Activated T-helper 1 cell treated with anti-CD3 and anti-CD28 coated beads, Interleukin-2, amount 50 U/mL, for 16 hours (primary cell): ENCODE measurements at places on chromosomes 7 and 10.

GRCh38 chr7:66150471-66150870, 35.8 kb downstream of the CRCP start:
- DNase-seq: no peak

DNA sequence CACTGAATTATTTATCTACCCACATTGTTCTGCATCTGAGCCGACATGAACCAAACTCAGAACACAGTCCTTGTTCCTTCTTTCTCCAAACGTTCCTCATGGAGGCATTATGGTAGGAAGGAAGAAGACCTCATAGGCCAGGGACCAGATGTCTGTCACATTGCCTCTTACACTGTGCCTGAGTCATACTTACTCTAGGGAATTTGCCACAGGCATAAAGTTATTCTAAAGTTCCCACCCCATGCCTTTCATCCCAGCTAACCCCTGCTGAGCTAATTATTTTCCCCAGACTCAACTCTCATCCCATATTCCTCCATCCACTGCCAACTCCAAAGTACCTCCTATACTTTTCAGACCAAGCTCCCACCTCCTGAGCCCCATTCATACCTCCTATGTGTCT, 21.2 kb downstream of the MAT1A start:
- no peak for DNase-seq

DNA sequence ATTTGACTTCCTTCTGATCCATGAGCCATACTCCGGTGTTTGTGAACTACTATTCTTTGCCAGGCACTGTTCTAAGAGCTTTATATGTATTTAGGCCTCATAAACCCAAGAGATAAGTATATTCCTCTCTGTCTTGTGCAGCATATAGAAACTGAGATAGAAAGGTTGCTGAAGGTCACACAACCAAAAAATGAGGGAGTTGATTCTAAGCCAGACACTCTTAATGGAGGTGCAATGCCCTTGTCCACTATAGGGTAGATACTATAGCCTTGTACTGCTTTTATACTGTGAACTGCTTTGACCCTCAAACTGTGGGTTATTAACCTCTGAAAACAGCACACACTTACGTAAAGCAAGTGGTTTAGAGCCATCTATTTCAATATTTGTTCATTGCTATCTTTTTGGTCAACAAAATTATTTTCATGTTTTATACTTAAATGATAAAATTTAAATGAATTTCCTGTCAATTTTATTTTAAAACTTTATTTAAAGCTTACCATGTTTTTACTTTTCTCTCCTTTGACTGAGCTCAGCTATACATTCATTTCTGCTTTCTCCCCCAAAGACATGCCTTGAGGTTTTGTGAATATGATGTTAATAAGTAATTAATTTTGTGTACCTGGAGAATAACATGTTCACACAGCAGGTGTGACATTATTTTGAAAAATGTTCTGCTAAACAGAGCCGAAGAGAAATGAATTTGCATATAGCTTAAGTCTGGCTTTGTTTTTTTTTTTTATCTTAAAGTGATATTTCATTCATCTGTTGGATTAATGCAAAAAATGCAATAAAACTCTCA, 687.3 kb downstream of the DNAJB9 start:
- no peak for DNase-seq

GRCh38 chr10:64096941-64097340, 575.7 kb downstream of the REEP3 start:
- no peak for DNase-seq

- DNase-seq: no peak
These were observed 184.4 kb downstream of the DNAJB6 start for GRCh38 chr7:157521061-157521731.

DNA sequence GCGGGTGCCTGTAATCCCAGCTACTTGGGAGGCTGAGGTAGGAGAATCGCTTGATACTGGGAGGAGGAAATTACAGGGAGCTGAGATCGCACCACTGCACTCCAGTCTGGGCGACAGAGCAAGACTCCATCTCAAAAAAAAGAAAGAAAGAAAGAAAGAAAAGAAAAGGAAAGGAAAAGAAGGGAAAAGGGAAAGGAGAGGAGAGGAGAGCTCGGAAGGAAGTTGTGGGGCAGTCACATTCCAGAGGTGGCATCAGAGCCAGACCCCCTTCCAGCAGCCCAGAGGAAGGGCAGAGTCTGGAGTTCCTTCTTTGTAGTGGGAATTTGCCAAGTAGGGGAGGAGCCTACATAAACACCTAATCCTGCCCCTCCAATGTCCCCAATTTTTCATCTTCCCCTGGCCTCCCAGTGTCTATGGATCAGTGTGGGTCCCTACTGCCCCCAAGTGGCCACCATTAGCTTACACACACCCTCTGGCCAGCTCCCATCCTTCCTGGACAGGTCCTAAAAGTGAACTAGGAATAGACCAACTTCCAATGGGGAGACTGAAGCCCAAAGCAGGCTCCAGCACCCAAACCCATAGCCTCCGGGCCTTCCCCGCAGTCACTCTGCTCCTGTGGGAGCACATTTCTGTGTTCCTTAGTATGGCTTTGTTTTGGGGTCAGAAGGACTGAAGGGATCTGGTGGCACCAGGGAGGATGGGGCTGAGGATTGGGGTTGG, 39.6 kb upstream of the HSPB1 start:
- DNase-seq: no peak

DNA sequence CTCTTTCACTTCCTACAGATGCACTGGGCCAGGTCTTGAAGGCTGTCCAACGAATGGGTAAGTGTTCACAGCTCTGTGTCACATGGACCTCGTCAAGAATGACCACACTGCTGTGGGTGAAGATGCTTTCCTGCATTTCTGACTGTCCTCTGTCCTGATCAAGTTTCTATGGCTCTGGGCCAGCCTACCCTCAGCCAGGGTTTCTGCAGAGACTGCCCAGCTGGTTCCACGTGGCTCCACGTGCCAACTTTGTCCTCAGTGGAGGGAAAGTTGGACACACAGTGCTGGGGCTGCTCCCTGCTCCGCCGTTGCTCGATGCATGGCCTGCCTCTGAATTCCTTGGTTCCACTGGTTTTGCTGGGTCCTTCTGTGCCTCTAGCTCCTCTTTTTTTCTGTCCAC, 152.3 kb downstream of the EGFR start:
- no peak for DNase-seq

DNA sequence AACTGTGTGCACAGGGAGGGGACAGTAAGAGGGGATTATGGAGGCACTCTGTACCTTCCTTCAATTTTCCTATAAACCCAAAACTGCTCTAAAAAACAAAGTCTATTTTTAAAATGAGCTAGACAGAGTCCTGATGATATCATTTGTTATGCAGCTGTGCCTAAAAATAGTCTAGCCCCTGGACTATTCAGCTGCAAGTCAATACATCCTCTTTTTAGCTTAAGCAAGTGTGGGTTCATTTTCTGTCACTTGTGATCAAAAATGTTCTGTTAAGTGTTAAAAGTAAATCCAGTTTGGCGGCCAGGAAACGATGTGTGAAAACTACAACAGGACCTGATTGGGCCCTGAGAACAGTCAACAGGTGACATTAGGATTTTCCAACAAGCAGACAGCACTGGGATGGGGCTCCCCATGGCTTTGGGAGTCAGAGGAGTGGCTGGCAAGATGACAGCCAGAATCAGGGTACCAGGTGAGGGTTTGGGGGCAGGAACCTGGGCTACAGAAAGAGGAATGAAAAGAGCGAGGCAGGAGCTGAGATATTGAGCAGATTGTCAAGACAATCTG, 33.9 kb downstream of the FAM107B start:
- no peak for DNase-seq

DNA sequence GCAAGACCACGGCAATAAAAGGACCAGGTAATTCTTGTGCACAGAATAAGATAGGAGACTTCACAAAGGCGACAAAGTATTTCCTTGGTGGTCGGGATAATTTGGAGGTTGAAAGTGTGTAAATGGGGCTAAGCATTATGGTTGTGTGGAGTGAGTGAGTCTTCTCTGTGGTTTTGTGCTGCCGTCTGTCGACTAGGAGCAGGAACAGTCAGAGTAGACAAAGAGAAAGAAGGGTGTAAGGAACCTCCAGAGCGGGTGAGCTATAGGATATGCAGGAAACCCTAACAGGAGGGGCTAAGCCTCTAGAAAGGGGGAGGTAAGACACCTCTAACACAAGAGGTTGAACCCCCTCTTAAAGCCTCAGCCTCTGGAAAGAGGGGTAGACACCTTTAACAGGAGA, 201.6 kb downstream of the SH2D4B start:
- no peak for DNase-seq

GRCh38 chr7:37540917-37541316, 92.3 kb upstream of the ELMO1 start:
- DNase-seq: no peak

GRCh38 chr7:47227762-47228177, 354.1 kb downstream of the TNS3 start:
- no peak for DNase-seq

DNA sequence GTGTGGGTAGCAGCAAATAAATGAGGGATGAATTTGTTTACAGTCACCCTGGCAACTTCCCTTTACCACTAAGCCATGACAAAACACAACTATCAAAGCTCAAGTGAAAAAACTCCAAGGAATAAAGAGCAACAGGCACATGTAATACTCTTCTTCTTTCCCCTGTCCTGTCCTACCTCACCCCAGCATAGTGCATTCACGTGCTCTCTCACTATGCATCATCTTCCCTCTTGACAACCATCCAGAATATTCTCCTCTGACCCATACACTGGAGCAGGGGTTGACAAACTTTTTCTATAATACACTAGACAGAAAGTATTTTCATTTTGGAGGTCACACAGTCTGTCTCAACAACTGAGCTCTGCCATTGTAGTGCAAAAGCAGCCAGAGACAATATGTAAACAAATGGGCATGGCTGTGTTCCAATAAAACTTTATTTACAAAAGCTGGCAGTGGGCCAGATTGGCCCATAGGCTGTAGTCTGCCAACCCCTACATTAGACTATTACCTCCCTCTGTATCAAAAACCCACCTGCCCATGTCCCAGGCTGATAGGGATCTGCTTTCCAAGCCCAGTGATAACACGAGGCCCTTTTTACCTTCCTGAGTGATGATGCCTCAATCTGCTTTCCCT, 354.5 kb downstream of the FGFR2 start:
- DNase-seq: no peak

DNA sequence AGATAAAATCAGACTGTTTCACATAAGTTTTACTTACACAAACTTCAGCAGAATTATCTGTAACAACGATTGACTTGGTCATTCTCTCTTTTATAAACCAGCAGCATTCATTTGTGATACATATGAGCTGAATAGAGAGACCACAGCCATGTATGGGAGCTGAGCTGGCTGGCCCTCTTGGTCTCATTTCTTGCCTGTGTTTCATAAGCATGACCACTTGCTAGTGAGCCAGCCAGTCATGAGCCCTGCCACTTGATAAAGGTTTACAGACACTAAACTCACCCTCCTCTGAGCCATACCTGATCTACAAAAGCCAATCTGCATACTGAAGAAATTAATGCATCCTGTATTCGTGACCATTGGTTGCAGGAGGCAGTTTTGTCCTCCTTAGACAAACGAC, 82.1 kb downstream of the PKD1L1 start:
- no peak for DNase-seq

DNA sequence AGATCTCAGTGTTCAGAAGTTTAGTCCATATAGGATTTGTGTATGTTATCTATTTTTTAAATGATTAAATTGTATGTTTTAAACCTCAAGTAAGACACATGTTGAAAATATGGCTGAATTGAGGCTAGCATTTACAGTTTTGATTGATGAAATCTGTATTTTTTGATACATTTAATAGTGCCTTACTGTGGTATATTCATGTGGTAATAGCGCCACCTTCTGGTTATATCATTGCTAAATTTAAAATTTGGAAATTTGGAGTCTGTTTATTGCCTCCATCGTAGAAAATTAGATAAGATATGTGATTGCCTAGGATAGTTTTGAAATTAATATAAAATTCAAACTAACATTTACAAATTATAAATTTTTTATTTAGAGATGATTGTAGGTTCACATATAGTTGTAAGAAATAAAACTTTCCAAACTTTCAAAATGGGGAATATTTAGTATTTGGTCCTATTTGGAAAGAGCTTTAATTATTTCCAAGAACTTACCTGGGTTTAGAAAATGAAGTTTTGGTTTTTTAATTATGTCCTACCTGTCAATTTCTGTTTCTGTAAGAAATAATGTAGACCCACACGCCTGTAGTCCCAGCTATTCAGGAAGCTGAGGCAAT, 19.1 kb upstream of the ARMS2 start:
- no peak for DNase-seq

DNA sequence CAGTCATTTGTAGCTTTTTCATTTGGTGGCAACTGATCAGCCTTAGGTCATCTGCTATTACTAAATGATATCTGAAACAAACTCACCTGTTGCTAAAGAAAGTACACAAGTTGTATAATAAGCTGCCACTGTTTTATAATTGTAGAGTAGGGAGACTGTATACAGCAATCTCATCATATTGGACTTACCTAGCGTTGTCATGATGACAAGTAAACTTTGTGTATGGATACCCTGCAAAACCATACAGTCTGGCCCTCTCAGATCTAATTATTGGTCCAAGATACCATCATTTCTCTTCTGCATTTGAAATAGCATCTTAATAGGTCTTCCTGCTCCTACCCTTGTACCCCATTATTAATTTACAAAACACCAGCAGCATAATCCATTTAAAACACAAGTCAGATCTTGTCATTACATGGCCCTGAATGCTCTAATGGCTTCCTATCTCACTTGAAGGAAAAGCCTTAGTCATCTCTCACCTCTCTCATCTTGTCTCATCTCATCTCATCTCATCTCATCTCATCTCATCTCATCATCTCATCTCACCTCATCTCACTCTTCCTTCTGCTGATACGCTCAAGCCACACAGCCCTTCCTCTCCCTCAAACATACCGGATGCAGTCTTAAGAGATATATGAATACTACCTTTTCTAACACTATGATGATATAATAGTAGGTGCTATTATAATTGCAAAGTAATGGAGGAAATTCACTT, 540.6 kb downstream of the MDFIC start:
- no peak for DNase-seq

- DNase-seq: no peak
These were observed 18.0 kb upstream of the HILPDA start for GRCh38 chr7:128437426-128438332.

DNA sequence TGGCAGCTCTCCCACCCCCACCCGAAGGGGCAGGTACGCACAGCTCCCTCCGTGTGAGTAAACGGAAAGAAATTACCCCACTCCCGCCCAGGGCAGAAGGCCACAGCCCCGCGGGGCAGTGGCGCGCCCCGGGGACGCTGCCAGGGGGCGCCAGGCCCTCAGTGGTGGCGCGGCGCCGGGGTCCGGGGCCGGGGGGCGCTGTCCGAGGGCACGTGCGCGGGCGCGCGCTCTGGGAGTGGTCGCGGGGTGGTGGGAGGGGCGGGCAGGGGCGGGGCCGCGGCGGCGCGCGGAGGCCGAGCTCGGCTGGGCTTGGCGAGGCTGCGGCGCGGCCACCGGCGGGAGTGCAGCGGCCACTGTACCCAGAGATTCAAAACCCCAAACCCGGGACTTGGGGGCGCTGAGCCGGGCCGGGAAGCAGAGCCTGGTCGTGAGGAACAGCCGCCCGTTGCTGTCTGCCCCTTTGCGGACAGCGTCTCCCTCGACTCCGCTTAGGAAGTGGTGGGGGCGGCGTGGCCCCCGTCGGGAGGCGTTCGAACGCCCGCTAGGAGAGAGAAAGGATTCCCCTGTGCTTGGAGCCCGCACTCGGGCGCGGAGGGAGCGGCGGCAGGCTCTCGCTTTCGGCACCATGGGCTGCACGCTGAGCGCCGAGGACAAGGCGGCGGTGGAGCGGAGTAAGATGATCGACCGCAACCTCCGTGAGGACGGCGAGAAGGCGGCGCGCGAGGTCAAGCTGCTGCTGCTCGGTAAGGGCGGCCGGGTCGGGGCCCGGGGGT, at the start of gene GNAI1:
GNAI1 (plus strand) TSS at position 296 of the 773 bp plus-strand sequence; CDS start at position 626, 330 bp downstream.
- no peak for DNase-seq

- DNase-seq: no peak
These were observed 61.0 kb downstream of the VIPR2 start for GRCh38 chr7:159083698-159084068.
